NCI-H1694 treated with DMSO at 0.1 percent for 48 hours (cell line): ENCODE measurements at places on chromosomes 2 and 18.

GRCh38 chr18:79872527-79873444 lies 75.0 kb downstream of the KCNG2 start:
- DNase-seq, result no peak

DNA sequence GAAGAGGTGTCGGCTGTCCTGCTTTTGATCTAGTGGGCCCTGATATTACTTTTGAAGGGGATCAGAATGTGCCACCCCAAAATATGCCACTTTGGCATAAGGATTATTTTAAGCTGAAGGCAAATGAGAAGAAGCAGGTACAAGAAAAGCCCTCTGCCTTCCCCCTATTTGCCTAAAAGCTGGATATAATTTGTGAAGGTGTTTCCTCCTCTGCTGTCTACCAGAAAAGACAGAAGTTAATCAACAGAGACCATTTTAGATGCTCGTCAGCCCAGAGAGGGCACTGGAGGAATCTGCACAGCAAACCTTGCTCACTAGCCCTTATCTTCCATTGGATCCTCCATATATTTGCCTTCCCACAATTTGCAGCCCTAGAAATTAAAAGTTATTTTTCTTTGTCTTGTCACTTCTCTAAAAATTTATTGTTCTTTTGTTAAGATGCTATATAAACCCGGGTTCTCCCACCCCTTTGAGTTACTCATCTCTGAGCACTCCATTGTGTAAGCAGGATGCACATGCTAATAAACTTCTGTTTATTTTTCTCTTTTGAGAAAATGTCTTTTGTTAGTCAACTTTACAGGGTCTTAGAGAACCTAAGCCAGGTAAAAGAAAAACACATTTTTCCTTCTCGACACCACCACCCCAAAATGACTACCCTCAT lies 163.2 kb upstream of the SLC1A4 start:
- DNase-seq, result no peak

GRCh38 chr2:55587-56448 lies 9.5 kb upstream of the FAM110C start:
- DNase-seq, result no peak

GRCh38 chr2:138433995-138434951 lies 67.3 kb upstream of the SPOPL start:
- DNase-seq, result peak; percentile 98

GRCh38 chr2:238107525-238108422 lies 7.6 kb downstream of the ESPNL start:
- no peak for DNase-seq

DNA sequence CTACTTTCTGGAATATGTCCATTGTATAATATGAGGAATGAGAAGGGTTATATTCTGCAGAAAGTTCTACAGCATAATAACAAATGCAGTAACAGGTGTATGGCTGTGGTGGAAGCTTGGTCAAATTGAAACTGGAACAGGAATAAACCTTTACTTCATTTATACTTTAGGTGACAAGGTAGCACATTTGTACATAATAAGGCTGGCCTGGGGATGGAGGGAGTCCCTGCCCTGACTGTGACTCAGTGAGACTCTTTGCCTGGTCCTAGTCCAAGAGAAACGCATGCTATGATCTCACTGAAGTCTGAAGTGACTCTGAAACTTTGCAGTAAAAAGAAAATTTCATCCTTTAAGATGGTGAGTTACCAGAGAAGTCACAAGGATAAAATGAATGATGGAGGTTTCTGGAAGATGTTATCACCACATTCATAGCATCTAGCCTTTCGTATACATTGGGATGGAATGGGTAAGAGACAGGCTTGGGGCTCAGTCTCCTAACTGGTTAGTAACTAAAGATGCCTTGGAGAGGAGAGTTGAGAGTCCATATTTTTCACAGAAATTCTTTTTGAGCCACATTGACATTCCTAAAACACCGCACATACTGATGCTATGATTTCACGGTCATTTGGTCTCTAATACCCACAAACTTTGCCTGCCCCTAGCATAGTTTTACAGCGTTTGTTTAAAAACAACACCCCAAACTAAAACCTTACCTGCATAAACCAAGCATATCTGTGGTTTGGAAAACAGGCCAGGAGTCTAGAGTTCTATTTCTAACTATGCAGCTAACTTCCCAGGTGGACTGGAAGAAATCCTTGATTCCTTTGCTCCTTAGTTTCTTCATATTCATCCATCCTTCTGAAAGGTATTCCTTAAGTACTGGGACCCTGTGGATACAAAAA lies 42.4 kb upstream of the NABP1 start:
- DNase-seq, result no peak

- no peak for DNase-seq
These were observed 18.6 kb upstream of the PKDCC start for GRCh38 chr2:42029171-42029570.

DNA sequence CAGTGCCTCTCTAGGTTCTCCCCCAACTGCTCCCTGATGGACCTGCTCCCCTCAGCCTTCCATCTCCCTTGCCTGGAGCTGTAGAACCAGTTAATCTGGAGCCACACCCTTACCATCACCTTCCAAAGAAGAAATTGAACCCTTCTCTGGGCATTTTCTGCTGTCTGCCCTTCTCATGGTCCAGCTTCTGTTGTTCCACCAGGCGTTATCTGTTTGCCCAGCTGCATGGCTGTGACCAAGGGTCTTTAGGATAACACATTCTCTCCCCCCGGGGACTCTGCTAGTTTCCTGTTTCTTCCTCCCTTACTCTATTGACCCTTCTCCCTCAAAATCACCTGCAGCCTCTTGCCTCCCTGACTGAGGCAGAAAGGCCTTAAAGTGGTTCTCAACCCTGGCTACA lies 3.2 kb upstream of the ANKRD53 start:
- DNase-seq, result no peak

- DNase-seq, result no peak
These were observed 50.9 kb downstream of the ADI1 start for GRCh38 chr2:3468296-3468988.

DNA sequence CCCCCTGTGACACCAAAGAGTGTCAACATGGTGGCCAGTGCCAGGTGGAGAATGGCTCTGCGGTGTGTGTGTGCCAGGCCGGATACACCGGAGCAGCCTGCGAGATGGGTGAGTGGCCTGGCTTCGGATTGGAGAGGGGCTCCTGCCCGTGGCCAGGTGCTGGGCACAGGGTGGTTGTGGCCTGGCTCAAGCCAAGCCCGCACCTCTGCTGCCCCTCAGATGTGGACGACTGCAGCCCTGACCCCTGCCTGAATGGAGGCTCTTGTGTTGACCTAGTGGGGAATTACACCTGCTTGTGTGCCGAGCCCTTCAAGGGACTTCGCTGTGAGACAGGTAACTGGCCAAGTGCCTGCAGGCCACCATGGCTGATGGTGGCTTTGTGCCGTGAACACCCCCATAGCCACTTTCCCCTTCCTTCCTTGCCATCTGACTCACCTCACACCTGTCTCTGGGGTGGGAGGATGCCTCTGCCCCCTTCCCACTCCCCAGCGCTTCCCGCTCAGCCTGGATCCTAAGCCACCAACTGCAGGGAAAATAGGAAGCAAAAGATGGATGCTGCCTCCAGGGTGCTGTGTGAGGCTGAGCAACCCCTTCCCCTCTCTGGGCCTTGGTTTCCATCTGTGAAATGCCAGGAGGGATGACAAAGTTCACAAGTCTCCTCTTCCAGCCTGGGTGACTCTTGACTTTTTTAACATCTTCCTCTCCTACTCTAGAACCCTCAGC lies 41.8 kb downstream of the SNED1 start:
- no peak for DNase-seq

DNA sequence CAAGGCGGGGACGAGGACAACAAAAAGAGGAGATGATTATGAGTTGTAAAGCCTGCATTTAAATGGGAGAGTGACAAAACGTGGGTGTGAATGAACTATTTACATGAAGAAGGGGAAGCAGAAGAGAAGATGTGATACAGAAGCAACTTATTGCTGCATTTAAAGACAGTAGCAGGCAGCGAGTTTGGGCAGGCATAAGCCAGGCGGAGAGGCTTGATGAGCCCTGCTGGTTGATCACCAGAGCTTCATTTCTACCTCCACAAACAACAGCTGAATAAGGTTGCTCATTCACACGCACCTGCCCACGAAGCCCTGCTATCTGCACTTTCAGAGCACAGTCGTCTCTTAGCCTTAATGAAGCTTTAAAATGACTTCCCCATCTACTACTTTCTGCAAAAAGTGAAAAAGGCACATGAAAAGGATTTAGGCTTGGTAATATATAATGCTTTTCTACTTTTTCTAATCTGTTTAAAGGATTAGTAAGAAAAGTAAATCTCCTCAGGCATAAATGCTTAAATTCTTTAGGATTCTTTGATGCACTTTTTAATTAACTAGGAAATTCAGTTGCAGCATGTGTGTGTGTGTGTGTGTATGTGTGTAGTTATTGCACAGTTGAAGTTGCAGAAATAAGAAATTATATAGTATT lies 3.1 kb downstream of the SLC38A11 start:
- DNase-seq, result no peak

DNA sequence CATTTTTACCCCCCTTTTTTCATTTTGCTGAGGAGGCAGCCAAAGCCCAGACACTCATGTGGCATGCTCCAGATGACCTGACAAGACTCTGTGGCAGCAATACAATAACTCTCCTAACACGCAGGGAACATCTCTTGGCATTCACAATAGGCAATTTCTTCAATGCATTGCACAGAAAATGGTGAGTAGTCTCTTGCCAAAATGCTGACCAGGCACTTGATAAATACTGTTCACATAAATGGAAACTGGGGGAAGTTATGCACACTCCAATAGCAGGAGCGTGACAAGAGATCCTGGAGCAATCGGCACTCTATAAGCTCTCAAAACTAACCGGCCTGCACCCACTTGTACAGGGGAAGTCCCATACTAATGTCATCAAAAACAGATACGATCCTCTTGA lies 66.3 kb downstream of the NBAS start:
- DNase-seq, result no peak

GRCh38 chr2:117068371-117068770 lies 746.1 kb upstream of the DDX18 start:
- no peak for DNase-seq

GRCh38 chr2:55119711-55120487 lies 69.6 kb upstream of the RTN4 start:
- DNase-seq, result no peak

GRCh38 chr2:66127061-66127460 lies 307.9 kb upstream of the MEIS1 start:
- DNase-seq, result no peak

DNA sequence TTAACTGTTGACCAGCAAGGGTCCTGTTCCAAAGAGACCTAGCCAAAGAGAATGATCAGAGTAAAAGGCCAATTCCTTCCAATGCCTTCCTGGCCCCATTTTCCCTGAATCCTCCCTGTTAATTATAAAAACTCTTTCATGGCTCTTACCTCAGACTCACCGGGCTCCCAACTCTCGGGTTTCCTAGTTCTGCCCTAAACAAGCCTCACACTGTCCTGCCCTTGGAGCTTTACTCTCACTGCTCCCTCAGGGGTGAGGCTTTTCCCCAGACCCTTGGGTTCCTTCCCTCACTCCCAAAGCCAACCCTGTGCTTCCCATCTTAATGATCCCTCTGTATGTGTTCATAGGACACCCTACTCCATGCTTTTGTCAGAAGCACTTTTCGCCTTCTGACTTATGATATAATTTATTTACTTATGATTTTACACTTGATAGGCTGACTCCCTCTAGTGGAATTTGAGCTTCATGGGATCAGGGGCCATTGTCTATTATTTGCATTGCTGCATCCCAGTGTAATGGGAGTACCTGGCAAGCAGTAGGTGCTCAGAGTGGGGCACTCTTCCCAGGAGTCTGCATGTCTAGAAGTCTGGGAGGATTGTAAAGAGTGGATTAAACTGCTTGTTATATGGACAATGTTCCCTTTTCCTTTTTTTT lies 29.9 kb upstream of the ZNG1B start:
- no peak for DNase-seq

- no peak for DNase-seq
These were observed 49.5 kb downstream of the PLEKHB2 start for GRCh38 chr2:131154647-131155046.

DNA sequence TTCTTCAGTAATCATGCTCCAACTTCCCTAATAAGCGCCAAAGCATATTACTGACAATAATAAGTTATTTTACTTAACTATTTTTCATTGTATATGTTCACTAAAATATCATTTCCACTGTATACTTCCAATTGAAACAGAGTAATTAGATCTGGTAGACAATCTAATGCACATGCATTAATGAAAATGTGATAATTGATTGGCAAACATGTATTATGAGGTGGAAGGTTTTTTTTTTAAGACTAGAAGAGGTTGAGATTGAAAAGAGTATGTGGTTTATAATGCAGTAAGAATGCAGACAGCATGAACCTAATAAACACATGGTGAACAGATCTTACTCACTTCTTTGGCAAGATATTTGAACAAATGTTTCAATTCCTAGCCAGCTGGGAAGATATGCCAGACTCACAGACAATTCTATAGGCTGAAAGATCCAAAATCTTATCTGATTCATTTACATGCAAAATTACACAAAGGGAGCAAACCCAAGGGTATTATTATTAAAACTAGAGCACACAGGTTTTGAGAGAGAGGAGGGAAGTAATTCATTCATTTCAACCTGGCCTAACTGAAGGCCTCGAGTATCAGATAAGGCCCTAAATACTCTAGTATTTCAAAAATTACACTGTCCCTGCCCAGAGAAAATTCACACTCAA lies 2.8 kb downstream of the NCKAP1 start:
- DNase-seq, result no peak

DNA sequence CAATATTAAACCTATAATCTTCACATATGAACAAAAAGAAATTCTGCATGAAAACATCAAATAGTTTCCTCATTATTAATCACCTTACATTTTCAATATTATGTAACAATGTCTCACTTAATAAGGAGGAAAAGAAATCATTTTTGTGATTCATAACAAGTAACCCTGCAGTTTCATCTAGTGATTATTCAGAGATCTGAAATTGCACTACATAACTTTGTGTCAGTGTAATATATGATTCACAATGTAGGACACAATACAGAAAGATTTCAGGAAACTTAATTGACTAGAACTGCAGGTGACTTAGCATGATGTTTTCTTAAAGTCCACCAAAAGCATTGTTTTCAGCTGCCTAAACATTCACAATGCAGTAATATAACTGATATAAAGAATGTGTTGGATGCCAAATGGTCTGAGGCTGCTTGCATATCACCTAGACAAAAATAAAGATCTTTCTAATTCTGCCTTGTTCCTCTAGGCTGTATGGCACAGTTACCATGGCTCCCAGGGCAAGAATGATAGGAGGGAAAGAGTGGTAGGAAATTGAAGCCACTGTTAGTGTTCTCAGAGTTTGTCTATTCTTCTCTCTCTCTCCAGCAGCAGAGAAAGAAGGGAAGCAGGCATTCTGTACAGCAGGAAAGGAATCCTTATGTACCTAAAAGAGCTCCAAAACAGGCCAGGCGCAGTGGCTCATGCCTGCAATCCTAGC lies 366.6 kb downstream of the FSIP2 start:
- no peak for DNase-seq
